ENCODE measurements at places on chromosomes 4 and X.

- no peak for DNase-seq
Measured at GRCh38 chrX:1521459-1521956, 15.5 kb downstream of the P2RY8 start.

GRCh38 chr4:34678431-34678830, 1565.9 kb downstream of the ARAP2 start:
- DNase-seq, result no peak

- no peak for DNase-seq
Measured at GRCh38 chr4:55340266-55340665, 5.8 kb upstream of the SRD5A3 start.

DNA sequence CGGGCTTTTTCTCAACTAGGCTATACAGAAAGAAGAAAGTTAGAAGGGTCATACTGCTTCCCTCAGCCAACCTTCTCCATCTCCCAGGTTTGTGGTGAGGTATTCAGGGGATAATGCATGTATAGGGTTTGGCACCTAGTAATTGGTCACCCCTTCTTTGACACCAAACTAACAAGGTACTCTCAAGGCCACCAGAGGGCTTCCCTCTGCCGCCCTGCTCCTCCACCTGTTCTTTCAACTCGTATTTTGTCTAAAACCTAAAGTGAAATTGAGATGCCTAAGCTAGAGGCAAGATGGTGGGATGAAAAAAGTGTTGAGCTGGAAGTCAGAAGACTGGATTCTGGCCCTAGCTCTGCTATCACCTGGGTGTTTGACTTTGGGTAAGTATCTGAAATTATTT, 22.0 kb downstream of the CT47C1 start:
- DNase-seq, result no peak

- DNase-seq, result no peak
Measured at GRCh38 chr4:88573995-88574394, 18.3 kb upstream of the HERC3 start.

DNA sequence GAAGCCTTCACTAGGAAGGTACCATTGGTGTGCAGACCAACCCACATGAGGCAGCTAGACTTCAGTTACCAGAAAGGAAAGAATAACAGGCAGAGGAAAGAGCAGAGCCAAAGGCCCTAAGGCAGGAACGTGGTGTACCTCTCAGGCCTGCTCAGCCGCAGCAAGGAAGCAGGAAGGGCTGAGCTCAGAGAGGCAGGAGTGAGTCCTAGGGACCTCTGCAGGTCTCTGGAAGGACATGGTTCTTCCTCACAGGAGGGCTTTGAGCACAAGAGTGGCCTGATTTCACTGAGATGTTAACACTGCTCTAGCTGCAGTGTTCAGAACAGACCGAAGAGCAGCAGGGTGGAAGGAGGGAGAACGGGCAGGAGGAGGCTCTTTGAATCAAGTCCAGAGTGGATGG, 124.6 kb downstream of the DCHS2 start:
- no peak for DNase-seq

DNA sequence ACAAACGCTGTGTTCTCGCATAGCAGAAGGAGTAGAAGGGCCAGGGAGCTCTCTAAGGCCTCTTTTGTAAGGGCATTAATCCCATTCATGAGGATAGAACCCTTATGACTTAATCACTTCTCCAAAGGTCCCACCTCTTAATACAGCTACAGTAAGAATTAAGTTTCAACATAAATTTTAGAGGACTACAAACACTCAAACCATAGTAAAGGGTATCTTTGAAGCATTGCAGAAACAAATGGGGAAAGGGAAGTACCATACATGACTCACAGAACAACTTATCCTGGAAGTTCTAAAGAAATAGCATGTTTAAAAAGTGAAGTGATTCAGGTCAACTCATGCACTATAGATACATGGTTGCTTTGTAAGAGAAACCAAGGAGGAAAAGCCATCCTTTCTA, 680.8 kb downstream of the RPA4 start:
- no peak for DNase-seq

DNA sequence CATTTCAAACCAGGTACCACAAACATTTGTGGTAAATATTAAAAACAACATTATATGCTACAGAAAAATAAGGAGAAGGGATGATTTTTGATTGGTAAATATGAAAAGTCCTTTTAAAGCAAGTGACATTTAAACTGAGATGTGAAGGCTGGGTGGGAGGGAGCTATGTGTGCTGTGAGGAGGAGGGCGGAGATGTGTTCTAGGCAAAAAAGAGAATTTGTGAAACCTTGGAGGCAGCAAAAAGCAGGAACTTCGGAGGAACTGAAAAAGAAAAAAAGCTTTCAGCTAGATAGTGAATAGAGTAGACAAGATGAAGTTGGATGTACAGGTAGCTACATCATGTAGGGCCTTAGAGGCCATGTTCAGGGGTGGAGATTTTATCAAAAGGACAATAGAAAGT, 10.1 kb upstream of the ARAP2 start:
- DNase-seq, result no peak

DNA sequence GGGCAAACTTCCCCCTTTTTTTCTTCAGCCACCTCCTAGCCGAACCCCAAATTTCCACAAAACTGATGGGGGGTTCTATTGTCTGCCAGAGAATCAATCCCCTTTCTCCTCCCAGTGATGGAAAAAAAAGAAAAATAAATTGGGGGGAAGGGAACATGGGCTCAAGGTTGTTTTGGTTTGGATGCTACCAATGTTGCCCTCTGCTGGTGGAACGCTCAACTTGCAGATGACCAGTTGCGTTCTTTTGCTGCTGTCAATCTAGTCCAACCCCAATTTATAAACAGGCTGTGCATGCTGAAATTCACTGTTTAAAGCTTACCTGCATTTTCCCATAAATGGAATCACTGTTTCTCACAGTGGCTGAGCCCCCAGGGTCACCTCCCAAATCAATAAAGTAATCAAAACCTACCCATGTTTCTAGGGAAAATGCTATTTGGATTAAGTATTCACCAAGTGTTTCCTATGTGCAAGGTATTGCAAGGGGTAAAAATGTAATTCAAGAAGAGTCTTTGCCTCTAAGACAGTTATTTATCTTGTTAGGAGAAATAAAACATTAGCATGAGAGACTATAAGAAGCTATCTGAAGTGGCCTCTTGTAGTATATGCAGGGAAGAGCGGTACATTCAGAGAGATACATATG, 116.7 kb upstream of the TMEM164 start:
- no peak for DNase-seq

DNA sequence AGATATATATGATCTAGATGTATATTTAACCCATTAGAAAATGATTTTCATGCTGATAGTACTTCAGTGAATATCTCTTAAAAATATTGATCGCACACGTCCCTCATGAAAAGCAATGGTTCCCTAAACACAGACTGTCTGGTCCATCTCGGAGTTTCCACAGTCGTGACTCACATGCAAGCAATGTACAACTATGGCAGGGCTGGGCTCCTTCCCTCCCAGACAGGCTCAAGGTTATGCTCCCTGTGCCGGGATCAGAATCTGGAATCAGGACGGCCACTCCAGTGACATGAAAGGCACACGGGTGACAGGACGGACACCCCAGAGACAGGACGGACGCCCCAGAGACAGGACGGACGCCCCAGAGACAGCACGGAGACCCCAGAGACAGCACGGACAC, 40.2 kb upstream of the PPP2R3B start:
- no peak for DNase-seq

- no peak for DNase-seq
Measured at GRCh38 chr4:6869944-6870343, 39.7 kb upstream of the TBC1D14 start.

- no peak for DNase-seq
Measured at GRCh38 chr4:53586121-53586816, 5.0 kb downstream of the LNX1 start.

- DNase-seq, result no peak
Measured at GRCh38 chr4:42789041-42789567, 103.4 kb upstream of the GRXCR1 start.

- no peak for DNase-seq
Measured at GRCh38 chr4:123583043-123583442, 186.4 kb downstream of the SPRY1 start.

DNA sequence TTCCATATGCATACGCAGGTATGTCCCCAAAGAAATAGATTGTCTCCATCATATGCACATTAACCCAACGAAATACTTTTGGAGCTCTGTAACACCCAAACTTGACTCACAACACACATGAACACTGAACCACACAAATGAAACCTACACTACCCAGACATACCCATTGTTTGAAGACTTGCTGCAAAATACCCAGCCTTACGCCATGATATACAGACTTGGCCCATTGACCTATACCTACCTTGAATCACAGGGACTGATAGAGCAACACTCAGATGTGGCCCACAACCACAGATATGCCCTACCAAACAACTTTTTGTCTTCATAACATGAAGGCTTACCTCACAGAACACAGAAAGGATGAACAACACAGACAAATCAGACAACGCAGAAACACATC, 15.9 kb downstream of the LINC00632 start:
- no peak for DNase-seq

DNA sequence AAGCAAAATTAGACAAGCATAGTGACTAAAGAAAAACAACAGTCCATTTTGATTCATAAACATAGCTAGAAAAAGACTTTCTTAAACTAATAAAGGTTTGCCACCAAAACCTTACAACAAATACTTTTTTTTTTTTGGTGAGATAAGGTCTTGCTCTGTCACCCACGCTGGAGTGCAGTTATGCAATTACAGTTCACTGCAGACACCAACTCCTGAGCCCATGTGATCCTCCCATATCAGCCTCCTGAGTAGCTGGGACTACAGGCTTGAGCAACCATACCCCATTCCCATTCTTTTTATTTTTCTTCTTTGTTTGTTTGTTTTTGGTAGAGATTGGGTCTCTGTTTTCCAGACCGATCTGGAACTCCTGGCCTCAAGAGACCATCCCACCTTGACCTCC, 247.2 kb upstream of the ADGRL3 start:
- no peak for DNase-seq

Data from stimulated activated CD8-positive, alpha-beta memory T cell treated with anti-CD3 and anti-CD28 coated beads, Interleukin-15, amount 100 ng/mL, for 4 hours (primary cell).